Left kidney (tissue), 8 donors: ENCODE measurements at places on chromosomes 3 and 15. TPM values are rescaled to one million over a fixed set of nuclear protein-coding genes. Genes with fewer than 3 reads are reported as not detected.
A peak's percentile ranks its signal among the peaks of the same experiment; 100 is the strongest.

GRCh38 chr15:74994236-74994635, 1.1 kb upstream of the SCAMP5 start:
- DNase-seq: no peak

DNA sequence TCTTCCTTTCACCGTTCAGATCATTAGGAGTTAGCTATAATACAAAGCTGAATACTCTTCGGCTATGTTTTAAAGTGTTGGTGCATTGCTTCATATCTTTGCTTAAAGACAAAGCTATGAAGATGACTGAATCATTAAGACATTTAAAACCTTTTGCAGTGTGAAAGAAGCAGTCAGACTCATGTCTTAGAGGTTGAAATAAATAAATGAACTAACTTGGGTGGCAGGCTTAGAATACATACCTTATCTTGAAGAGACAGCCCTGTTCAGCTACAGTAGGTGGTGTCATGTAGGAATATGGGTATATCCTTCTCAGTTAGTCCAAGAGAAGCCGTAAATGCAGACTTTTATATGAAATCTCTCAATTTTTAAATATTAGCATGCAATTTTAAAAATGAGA, 63.4 kb downstream of the OPA1 start:
- no peak for DNase-seq

DNA sequence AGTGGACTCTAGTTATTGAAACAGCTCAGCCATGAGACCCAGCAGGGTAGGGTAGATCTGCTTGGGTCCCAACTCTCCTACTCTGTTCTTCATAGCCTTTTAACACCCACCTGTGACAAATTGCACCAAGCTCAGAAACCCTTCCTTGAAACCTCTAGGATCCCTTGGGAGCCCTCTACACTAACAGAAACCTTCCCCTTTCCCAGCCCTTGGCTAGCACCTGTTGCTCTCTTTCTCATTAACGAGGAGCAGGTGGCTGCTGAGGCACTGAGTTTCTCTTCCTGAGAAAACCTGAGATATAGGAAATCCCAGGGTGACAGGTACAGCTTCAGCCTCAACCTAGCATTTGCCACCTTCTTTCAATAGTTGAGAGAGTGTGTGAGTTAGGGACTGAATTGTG, 88.3 kb upstream of the CLSTN2 start:
- no peak for DNase-seq

- DNase-seq: no peak
Measured at GRCh38 chr3:71104976-71105375, 478.6 kb downstream of the FOXP1 start.

GRCh38 chr3:145869958-145870357, 291.0 kb downstream of the PLOD2 start:
- DNase-seq: no peak

GRCh38 chr3:2036076-2036475, 62.6 kb upstream of the CNTN4 start:
- DNase-seq: no peak

- peak; percentile 65 for DNase-seq
Measured at GRCh38 chr3:4994823-4995499, 15.7 kb downstream of the BHLHE40 start.

DNA sequence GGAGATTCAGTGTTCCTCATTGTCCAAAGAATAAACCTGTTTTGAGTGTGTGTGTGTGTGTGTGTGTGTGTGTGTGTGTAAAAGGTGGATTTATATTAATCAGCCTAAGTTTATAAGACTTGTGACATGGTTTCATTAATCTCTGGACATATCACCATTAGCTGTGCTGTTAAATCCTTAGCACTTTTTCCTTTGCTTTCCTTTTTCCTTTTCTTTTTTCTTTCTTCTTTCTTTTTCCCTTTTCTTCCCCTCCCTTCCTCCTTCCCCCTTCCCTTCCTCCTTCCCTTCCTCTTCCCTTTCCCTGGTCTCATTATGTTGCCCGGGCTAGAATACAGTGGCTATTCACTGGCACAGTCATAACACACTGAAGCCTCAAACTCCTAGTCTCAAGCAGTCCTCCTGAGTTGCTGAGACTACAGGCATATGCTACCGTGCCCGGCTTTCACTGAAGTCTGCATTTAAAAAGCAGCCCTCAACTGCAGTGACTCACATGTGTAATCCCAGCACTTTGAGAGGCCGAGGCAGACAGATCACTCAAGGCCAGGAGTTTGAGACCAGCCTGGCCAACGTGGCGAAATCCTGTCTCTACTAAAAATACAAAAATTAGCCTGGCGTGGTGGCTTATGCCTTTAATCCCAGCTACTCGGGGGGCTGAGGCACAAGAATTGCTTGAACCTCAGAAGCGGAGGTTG, 28.6 kb upstream of the ITPKA start:
- DNase-seq: no peak

DNA sequence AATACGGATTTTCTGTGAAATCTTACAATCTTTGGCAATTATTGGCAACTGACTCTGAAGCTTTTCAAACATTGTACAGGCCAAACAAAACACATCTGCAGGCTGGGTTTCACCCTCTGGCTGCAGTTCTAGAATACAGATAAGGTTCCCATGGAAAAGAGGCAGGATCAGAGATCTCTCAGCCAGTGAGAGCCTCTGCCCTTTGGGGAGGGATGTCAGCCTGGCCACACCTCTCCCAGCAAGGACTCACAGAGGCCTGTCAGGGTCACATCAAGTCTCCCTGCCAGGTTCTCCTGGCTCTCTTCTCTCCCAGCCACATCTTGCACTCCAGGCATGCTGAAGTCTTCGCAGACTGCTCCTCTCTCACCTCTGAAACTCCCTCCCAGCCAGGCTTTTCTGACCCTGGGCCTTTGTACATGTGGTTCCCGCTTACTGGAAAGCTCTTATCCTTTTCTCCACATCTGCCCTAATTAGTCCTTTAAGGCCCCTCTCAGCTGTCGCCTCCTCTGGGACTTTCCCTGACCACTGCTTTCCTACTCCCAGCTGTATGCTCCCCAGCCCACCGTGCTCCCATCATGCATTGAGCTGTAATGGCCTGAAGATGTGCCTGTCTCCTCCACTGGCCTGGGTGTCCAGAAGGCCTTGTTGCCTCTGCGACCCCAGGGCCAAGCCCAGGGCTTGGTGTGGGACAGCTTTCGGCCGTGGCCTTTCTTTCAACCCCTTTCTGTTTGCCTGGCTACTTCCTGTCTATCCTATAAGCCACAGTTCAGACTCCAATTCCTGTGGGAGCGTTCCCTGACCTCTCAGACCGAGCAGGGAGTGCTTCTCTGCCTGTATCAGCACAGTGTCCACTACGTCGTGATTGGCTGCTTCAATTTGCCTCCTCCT, 4.3 kb downstream of the RBP1 start:
- no peak for DNase-seq

- DNase-seq: no peak
Measured at GRCh38 chr3:151312972-151313371, 3.6 kb downstream of the GPR87 start.

DNA sequence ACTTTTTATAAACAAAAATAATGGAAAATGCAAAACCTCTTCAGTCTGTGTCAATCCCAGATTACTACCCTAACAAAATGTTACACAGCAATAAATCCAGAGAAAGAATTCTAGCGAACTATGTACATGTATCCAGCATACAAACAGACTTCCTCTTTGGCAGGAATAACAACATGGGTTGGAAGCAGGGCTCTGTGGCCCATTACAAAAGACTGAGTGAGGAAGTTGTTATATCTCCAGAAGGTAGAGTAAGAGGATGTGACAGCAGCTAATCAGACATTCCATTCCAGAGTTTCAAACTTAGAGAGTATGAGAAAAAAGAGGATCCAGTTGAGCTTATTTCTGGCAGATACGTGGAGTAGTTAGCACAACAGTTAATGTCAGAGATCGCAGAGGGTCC, 294.0 kb upstream of the PLSCR5 start:
- no peak for DNase-seq

GRCh38 chr15:82871358-82871757, 61.9 kb downstream of the WHAMM start:
- no peak for DNase-seq

PP2D1 gene
- 1.1 TPM for polyA plus RNA-seq

GASK1A gene
- 6.1 TPM for polyA plus RNA-seq

P3H2 gene
- polyA plus RNA-seq: 94.2 TPM
